PC-3 (cell line): ENCODE measurements at places on chromosomes 6 and 20. TPM values are rescaled to one million over a fixed set of nuclear protein-coding genes. Genes with fewer than 3 reads are reported as not detected.

Gene OOEP
- not detected in 2 replicates for total RNA-seq

GRCh38 chr6:158047127-158047518 lies 65.5 kb downstream of the SYNJ2 start:
- DNase-seq = peak; percentile 58

Gene TSBP1
- not detected in 2 replicates for total RNA-seq

GRCh38 chr6:45880159-45880558 lies 135.5 kb downstream of the CLIC5 start:
- DNase-seq = peak; percentile 30

Gene HLA-DQA1
- total RNA-seq = not detected in 2 replicates

DNA sequence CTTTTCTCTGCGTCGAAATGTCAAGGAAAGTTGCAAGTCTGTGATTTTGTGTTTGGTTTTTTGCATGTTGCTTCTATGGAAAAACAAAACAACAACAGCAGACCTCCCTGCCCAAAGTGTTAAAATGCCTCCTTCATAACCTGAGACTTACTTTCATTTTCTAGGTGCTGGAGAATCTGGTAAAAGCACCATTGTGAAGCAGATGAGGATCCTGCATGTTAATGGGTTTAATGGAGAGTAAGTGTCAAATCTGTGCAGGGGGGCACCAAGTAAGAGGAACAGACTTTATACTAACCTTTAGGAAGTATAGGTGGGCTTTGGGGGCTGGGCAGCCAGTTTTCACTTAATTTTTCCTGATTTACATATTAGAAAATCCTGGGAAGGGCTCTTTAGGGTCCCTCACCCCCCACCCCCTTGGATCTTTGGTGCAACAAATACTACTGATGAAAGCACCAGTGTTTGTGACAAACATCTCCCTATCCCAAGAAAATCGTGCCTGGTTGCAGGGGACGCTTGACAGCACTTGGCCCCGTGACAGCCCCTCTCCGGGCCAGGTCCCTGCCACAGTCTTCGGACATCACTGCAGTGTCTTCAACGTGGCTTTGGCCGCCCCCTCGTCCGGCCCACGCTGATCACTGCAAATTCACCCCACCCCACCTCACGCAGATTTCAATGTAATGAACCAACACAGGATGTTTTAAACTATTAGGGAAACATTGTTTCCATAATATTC lies 43.1 kb downstream of the GNAS start:
- no peak for DNase-seq

DNA sequence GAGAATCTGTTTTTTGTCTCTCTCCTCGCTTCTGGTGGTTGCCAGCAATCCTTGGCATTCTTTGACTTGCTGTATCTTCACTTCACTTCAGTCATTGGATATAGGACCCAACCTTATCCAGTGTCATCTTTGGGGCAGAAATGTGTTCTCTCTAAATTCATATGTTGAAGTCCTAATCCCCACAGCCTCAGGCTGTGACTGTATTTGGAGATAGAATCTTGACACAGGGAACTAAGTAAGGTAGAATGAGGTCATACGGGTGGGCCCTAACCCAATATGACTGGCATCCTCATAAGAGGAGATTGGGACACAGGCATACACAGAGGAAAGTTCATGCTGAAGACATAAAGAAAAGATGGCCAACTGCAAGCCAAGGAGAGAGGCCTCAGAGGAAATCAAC lies 51.9 kb upstream of the TPD52L1 start:
- peak; percentile 14 for DNase-seq

DNA sequence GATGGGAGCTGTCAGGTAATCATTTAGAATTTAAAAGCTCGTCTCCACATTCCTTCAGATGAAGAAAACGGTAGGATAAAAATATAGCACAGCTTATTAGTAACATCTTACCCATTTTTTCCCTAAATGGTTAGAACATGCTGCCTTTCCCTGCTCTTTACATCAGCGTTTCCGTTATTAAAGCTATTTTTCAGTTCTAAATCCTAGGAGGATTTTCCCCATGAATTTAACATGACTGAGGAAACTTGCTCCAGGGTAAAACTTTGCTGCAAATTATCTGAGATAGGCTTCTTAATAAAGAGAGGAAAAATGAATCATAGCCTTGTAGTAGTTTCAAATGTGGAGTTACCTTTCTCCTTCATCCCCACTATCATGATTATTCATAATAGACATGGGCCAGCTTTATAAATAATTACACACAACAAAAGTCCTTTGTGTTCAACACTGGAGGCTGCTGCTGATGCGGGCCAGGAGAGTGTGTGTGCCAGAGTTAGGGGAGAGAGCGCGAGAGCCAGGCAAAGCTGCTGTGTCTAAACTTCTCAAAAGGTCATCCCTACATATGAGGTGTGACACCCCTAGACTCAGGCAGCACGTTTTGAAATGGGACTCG lies 24.4 kb downstream of the MYLIP start:
- DNase-seq = no peak

Gene SLC26A8
- not detected in 2 replicates for total RNA-seq

Gene CALHM6
- total RNA-seq = not detected in 2 replicates

- DNase-seq = no peak
Measured at GRCh38 chr20:61937146-61937962, 128.3 kb downstream of the TAF4 start.

Gene GPR63
- 0.07 and 0.17 TPM in 2 replicates for total RNA-seq

Gene PARD6B
- 3.7 and 4.3 TPM in 2 replicates for total RNA-seq

DNA sequence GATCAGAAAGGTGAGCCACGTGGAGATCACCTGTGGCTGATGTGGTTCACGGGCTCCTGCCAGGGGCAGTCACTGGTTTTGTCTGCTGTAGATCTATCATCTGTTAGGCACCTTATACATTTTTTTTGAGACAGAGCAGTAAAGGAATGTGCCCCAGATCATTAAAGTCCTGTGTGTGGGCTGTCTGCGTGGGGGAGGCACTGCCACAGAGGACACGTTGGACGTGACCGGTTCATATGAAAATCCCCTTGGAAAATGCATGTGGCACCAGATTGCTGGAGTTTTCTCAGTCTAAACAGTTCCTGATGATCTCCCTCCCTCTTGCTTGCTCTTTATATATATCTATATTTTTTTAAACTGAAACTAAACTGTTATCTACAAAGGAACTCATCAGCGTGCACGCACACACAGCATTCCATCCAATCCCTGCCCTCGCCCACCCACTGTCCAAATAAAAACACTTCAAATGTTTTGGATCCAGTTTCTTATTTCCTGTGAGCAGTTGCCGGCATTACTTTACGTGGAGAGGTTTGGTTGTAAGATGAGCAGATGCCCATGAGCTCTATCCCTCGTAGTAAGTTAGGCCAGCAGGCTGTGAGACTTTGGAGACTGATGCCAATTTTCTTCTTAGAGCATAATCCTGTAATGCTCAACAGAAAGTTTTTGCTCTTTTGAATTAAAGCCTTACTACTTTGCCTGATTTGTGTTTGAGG lies 161.6 kb upstream of the EXOC2 start:
- DNase-seq = no peak

DNA sequence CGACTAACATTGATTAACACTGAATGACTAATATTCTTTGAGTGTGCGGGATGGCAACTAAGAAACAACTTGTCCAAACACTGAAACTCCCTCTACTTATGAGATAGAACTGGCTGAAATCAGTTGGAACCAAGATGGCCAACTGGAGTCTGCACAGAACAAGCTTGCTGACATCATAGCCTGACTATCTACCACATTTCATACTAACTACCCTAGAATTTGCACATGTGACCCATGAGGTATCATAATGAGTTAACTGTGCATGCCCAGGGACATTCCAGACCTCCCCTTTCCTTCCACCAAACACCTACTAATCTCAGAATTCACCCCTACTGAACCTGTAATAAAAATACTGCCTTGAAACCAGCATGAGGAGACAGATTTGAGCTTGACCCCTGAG lies 43.2 kb downstream of the PHIP start:
- no peak for DNase-seq

DNA sequence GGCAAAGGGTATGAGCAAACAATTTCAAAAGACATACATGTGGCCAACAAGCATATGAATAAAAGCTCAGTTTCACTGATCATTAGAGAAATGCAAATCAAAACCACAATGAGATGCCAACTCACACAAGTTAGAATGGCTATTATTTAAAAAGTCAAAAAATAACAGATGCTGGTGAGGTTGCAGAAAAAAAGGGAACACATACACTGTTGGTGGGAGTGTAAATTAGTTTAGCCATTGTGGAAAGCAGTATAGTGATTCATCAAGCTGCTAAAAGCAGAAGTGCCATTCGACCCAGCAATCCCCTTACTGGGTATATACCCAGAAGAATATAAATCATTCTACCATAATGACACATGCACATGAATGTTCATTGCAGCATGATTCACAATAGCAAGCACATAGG lies 6.7 kb upstream of the KHDC1L start:
- DNase-seq = peak; percentile 55

DNA sequence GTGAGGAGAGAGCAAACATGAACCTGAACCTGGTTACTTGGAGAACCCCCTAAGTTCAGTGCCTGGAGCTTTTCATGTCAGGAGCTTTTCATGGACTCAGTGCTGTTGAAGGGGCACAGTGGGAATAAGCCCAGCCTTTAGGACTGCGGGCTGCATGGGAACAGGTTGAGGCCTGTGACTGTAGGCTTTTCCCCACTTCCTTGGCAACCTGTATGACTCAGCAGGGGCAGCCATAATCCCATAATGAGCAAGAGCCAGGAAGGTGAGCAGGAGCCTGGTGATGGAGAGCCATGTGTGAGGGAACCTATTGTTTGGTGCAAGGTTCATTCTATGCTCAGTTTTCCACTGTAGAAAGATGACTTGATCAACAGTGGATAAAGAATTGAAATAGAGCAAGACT lies 23.4 kb downstream of the MEP1A start:
- DNase-seq = peak; percentile 40

- no peak for DNase-seq
Measured at GRCh38 chr6:103177791-103178190, 1681.9 kb downstream of the HACE1 start.

DNA sequence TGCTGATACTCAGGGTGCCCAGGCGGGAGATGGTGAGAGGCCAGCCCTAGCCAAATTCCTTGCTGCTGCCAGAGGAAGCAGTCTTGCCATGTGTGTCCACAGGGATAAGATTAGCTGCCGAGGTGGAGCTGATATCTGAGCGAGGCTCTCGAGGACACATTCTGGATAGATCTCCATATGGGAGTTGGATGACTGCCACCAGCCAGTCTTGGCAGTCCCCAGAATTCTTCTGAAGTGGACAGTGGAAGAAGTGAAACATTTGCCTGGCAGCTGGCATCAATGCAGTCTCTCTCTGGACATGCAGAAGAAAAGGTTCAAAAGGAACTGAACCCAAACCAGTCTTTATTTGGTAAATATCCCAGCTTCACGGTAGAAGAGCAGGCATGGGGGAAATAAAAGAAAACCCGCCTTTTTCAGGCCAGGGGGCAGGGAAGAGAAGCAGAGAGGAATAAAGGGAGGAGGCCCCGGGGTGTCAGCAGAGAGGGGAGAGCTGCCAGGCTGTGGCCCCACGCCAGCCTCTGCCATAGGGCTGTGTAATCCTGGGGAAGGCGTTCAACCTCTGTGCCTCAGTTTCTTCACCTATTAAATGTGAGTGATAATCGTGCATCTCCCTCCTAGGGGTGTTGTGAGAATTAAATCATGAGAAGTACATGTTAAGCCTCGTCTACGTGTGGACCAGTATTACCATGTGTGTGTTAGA lies 3.7 kb upstream of the FUCA2 start:
- DNase-seq = no peak

Gene RSPH4A
- total RNA-seq = 0.04 TPM in 1 of 2 replicates, not detected in the other

Gene CDH26
- 1.2 and 1.4 TPM in 2 replicates for total RNA-seq

Gene LTB
- 1.5 TPM in 1 of 2 replicates, not detected in the other for total RNA-seq

GRCh38 chr6:21102201-21102600 lies 491.4 kb upstream of the SOX4 start:
- DNase-seq = no peak

Gene RALY
- 160 and 269 TPM in 2 replicates for total RNA-seq

Gene PSORS1C1
- total RNA-seq = 2.0 and 5.5 TPM in 2 replicates

DNA sequence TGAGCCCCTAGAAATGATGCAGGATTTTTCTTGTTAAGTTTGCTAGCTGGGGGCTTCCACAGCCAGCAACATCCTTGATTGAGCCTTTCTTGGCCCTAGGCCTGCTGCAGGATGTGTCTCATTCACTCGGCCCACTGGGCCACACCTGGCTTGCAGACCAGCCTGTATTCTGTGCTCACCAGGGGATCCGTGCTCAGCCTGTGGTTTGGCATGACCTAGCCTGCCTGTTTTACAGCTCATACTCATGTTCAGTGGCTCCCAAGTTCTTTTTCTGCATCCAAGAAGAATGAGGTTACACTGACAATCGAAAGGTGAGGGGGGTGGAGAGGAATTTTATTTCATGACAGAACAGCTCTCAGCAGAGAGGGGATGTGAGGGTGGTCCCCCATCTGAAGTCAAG lies 263.4 kb downstream of the RIMS1 start:
- no peak for DNase-seq

DNA sequence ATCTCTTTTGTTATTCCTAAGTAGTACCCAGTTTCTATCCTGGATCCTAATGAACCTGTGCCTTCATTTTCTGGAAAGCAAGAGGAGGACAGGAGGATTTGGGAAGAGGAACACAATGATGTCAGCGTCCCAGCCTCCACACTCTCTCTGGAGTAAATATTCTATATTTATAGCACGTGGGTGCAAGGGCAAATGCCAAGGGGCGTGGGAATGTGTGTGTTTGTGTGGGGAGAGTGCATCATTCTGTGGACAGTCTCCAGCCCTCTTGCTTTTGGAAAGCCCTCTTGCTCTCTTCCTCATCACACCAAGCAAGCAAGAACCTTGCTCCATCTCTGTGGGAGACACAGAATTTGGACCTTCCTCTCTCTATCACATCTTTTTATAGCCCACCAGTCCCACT lies 103.2 kb upstream of the EMILIN3 start:
- DNase-seq = no peak

Gene CHRNA4
- not detected in 2 replicates for total RNA-seq

DNA sequence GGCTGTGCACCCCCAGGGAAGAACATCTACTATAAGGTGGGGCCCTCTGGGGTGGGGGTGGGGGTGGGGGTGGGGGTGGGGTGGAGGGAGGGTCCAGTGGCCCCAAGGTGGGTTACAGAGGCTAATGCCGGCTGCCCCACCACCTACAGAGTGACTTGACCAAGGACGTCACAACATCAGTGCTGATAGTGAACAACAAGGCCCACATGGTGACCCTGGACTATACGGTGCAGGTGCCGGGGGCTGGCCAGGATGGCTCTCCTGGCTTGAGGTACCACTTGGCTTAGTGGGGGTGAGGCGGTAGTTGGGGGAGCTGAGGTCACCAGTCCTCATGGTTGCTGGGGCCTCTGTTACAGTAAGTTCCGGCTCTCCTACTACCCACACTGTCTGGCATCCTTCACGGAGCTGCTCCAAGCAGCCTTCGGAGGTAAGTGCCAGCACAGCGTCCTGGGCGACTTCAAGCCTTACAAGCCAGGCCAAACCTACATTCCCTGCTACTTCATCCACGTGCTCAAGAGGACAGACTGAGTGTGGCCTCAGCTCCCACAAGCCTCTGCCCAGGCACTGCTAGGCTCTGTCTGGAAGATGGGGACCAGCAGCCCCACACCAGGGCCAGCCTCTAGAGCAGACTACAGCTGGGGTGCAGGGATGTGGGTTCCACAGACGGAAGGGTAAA lies 2.8 kb downstream of the GNMT start:
- no peak for DNase-seq

Gene SYNDIG1
- total RNA-seq = not detected in 2 replicates

- no peak for DNase-seq
Measured at GRCh38 chr20:33810259-33810658, 889 bp upstream of the CHMP4B start.

- no peak for DNase-seq
Measured at GRCh38 chr6:67184405-67184804, 1450.7 kb upstream of the ADGRB3 start.

Gene ENPP1
- 4.4 and 5.1 TPM in 2 replicates for total RNA-seq
